Stimulated activated CD8-positive, alpha-beta memory T cell treated with anti-CD3 and anti-CD28 coated beads, Interleukin-4, amount 100 ng/mL, for 4 hours (primary cell): ENCODE measurements at places on chromosomes 13 and 19.
A peak's percentile ranks its signal among the peaks of the same experiment; 100 is the strongest.

DNA sequence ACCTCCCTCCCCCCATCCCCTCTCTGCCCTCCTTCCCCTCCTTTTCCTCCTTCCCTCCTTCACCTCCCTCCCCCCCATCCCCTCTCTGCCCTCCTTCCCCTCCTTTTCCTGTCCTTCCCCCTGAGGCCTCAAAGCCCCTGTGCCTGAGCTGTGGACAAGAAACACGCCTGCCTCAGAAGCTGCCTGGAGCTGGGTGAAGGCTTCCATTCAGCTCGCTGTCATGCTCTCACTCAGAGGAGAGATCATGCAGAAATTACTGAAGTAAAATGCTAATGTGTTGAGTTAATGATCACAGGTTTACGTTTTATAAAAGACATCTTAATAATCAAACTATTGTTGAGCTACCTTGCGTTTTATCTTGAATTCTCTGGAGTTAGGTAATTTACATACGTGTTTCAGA lies 114.5 kb downstream of the ATP11A start:
- DNase-seq: no peak

DNA sequence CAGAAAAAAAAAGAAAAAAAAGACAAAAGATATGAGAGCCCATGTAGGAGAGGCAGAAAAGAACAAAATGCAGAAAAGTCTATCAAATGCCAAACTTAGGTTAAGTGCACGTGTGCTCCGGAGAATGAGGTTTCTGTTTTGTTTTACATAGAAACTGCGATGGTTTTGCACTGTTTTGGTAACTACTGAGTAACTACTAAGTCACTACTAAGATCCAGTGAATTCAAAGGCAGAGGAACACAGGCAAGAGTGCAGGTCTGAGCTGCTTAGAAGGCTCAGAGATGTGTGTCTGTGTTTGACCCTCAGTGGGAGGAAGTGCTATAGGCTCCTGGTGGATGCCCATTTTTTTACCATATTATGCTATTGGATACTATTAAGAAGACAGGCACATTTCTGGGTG lies 299.3 kb downstream of the NDFIP2 start:
- no peak for DNase-seq

GRCh38 chr13:102017248-102017647 lies 384.6 kb downstream of the FGF14 start:
- DNase-seq: no peak

GRCh38 chr19:6226012-6226411 lies 53.8 kb downstream of the MLLT1 start:
- DNase-seq: no peak

DNA sequence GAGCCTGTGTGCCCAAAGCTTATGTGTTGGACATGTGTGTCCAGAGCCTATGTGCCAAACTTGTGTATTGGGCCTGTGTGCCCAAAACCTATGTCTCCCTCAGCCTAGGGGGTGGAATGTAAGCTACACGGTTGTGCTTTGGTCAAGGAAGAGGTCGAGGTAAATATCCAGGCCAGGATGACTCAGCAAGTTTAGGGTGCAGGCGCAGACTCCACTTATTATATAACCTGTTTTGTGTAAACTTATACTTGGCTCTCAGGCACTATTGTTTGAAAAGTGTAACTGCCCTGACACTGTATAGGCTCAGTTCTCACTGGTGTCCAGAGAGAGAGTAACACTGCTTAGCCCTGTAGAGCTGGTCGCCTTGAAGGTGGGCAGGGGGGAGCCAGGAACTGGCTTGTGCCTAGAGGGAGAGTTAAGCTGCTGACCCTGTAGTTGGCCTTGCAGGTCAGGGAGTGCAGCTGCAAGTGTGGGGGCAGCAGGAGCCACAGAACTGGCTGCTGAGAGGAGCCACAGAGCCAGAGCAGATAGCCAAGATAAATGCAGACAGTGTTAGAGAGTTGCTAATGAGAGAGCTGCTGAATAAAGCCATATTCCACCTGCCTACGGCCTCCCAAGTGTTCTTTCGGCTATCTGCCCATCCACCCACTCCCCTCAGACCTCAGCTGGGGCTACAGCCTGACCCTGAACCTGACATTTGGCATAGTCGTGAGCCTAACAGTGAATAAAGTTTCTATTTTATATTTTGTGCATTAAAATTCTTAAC lies 517.2 kb upstream of the SLITRK1 start:
- DNase-seq: no peak

DNA sequence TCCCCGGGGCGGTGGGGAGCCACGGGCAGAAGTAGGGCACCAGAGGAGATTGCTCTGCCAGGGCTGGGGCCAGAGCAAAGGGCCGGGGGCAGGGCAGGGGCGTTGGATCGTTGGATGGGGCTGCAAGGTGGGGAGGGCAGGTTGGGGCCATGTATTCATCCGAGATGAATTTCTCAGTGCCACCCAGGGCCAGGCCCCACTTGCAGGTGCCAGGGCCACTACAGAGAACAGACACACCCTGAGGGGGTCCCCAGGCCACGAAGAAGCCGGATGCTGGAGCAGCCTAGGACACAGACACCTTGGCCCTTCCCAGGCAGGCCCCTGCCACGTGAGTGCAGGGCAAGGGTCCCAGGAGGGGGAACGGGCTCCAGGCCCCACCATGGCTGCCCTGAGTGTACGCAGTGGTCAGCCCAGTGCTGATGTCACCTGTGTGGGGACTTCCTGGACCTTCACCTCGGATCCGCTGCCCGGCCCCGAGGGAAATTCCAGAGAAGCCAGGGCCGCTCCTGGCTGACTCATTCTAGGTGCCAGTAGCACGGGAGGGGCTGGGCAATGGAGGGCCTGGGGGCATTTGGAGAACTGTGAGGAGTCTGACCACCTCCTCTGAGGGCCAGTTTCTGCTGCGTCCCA lies 9.6 kb upstream of the SBNO2 start:
- DNase-seq: no peak

DNA sequence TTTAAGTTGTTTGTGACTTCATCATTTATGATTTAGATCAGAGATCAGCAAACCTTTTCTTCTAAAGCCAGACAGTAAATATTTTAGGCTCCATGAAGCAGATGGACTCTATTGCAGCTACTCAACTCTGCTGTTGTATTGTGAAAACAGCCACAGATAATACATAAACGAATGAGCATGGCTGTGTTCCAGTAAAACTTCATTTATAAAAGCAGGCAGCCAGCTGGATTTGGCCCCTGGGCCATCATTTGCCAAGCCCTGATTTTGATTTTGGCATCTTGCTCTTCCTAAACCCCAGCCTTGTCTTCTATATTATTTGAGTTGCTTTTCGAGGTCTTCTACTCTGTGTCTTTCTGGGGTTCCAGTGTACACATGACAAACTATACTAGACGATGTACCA lies 41.3 kb downstream of the RNASEH2B start:
- no peak for DNase-seq

GRCh38 chr13:107295416-107296140 lies 727.6 kb upstream of the ARGLU1 start:
- no peak for DNase-seq

- DNase-seq: no peak
Measured at GRCh38 chr13:31274390-31274789, 74.6 kb downstream of the B3GLCT start.

GRCh38 chr19:48696353-48697010 lies 711 bp downstream of the FUT2 start:
- no peak for DNase-seq

- no peak for DNase-seq
Measured at GRCh38 chr19:49924004-49924880, 4.8 kb upstream of the ATF5 start.

DNA sequence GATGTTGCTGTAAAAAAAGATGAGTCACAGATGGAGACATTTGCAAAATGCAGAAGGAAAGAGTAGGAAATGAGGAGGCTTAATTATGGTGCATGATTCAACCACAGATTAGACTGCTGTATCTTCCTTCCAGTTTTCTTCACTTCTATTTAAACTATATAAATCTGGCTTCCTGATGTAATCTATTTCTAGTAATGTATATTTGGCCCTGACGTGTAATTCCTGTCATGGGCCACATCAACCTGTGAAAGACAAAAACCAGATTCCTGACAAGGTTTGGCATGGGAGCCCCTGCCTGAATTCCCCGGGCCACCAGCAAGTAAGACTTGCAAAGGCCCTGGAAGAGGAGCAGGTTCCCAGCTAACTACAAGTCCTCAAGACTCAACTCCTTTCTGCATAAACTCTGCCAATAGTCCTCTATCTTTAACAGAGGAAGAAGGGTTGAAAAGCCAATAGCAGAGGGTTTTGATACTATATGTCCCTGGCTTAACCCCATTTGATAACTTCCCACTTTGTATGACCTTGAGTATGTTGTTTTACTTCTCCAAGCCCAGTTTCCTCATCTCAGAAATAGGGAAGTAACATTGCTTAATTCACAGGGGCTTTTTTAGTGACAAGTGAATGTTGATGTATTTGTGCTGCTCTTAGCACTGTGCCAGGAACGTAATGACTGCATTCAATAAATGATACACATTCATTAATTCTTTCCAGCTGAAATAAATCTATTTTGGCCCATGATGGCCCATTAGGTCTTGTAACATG lies 172.7 kb downstream of the SPRY2 start:
- no peak for DNase-seq

GRCh38 chr19:58581227-58582141 lies 8.3 kb upstream of the MZF1 start:
- peak; percentile 75 for DNase-seq

GRCh38 chr13:66328476-66328875 lies 901.7 kb downstream of the PCDH9 start:
- no peak for DNase-seq

DNA sequence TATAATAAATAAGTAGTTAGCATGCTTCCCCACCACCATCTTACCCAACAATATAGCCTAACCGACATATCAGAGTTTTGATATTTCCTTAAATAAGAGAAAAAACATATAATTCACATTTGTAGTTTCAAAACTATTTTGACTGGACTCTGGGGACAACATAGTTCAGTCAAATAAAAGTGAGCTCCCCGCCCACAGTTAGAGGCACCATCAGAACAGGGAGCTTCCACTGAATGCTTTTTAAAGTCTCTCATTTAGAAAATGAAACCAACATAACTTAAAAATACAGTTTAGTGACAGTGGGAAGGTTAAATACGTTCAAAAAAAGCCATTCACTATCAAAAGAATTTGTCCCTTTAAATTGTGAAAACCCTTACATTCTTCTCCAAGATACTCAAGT lies 92.8 kb downstream of the EPSTI1 start:
- DNase-seq: no peak

GRCh38 chr13:20291037-20291436 lies 58.9 kb upstream of the GJB6 start:
- no peak for DNase-seq

- no peak for DNase-seq
Measured at GRCh38 chr13:99555149-99555548, 53.9 kb downstream of the TM9SF2 start.

- DNase-seq: no peak
Measured at GRCh38 chr19:17841810-17842662, 5.7 kb downstream of the JAK3 start.

DNA sequence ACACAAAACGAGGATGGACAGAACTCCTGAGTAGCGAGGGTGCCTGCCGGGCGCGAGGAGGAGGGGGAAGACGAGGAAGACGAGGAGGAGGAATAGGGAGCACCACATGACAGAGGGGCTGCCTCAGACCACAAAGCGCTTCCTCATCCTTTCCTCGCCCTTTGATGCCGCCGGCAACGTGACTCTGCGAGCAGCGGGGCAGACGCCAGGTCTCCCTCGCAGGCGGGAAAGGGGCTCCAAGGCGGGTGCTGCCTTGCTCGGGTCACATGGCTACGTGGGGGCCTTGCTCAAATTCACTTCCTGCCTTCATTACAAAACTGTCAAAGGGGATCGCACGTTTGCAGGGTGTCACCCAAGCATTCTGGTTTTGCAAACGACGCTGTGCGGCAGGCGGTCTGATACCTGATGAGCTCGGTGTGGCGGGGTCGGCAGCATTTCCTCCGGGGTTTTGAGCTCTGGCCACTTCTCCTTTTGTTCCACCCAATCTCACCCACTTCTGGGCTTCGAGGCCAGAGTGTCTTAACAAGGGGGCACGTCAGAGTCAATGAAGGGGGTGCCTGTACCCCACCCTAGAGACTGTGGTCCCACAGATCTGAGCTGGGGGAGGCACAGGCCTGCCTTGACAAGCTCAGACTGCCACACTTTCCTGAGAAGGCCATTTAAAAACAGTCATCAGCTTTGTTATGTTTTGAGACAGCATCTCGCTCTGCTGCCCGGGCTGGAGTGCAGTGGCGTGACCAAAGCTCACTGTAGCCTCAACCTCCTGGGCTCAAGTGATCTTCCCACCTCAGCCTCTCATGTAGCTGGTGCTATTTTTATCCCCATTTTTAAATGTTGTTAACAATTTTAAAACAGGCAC lies 14.9 kb downstream of the MAP2K2 start:
- DNase-seq: peak; percentile 31

DNA sequence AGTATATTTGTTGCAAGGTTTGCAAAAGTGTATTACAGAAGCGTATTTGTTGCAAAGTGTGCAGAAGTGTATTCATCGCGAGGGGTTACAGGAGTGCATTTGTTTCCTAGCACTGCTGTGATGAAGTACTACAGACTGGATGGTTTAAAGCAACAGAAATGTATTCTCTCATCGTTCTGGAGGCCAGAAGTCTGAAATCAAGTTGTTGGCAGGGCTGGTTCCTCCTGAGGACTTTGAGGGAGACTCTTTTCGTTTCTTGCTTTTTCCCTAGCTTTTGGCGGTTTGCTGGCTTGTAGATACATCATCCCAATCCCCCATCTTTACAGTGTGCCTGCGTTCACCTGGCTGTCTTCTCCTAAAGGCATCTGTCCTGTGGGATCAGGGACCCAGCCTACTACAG lies 127.9 kb upstream of the USP29 start:
- no peak for DNase-seq

DNA sequence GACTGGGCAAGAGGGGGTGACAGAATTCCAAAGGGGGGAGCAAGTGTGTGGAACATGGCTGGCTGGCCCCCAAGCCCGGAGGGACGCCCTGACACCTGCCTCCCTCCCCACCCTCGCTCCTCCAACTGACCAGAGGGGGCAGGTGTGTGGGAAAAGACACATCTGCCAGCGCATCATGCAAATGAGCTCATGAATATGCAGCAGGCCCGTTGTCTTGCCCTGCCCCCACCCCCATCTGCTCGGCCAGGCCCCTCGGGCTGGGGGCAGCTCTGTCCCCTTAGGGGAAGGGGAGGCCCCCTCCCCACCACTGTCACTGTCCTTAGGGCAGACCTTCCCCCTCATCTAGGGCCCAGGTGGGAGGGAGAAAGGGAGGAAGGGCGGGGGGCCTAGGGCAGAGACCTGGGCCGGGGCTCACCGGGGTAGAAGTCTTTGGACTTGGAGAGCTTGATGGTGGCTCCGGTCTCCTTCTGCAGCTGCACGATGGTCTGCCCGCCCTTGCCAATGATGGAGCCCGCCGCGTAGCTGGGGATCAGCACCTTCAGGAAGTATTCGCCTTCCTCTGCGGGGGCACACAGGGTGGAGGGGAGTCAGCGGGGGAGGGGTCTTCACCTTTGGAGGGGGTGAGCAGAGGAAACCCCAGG lies 12.9 kb downstream of the NOVA2 start:
- no peak for DNase-seq
